ENCODE measurements at places on chromosomes 7 and 10.

DNA sequence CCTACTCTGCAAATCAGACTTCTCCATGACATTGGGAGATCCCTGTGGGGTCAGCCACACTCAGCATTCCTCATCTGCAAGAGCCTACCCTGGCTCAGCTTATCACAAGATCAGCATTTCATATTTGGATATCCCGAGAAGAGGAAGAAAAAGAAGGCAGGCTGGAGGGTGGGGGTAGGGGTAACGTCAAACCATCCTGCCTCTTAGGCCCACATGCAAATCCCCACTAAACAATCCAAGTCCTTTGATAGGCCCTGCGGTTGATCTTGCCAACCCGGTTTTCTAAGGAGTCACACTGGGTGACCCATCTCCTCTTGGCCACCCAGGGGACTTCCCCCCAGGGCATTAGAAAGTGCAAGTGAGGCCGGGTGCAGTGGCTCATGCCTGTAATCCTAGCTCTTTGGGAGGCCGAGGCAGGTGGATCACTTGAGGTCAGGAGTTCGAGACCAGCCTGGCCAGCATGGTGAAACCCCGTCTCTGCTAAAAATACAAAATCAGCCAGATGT lies 128.0 kb upstream of the CALN1 start:
- no peak for DNase-seq

- DNase-seq, result no peak
Measured at GRCh38 chr7:44486693-44487092, 3.8 kb downstream of the NUDCD3 start.

GRCh38 chr10:60417024-60417423 lies 27.3 kb upstream of the ANK3 start:
- DNase-seq, result no peak

GRCh38 chr10:454860-455259 lies 234.6 kb downstream of the DIP2C start:
- DNase-seq, result no peak

- DNase-seq, result no peak
Measured at GRCh38 chr10:99370993-99371392, 41.8 kb downstream of the CNNM1 start.

GRCh38 chr7:96729820-96730219 lies 20.2 kb upstream of the SEM1 start:
- no peak for DNase-seq

- DNase-seq, result no peak
Measured at GRCh38 chr7:134831862-134832261, 52.4 kb downstream of the CALD1 start.

DNA sequence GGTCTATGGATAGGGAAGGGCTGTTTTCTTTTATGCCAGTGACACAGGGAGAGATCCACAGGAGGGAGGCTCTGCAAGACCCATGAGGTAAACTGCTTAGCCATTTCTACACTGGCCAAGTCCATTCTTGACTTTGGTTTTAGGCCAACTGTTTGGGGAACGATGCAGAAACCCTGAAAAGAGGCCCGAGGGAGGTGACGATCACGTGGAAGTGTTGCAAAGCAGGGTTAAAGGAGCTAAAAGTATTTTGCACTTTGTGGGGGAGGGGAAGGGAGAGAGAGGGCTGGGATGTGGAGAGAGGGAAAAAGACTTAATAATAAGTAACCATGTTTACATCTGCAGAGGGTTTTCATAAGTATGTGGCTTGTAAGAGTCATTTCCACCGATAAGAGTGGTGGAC lies 239.7 kb downstream of the EMX2 start:
- no peak for DNase-seq

DNA sequence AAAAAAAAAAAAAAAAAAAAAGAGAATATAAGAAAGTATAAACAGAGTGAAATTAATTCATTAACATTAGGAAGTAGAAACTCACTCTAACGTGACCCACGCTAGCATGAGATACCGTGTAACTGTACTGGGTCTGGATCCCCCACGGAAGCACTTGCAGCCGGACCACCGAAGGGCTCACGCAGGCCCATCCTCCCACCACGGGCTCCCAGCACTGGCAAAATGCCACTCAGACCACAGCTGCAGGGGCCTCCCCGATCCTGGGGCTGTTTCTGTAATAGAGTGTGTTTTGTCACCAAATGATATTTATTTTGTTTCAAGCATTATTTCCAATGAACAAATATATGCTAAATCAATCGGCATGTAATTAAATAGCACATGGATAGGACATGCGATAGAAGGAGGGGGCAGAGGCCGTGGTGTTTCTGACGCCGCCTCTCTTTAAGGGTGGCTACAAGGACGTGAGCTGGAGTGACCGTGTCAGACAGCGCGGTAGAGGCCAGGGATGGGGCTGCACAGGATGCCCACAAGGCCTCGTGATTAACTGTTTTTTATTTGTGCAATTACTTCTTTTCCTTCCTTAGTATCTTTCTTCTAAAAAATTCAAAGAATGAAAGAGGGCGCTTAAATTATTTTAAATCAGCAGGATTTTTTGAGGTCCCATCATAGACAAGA lies 568.5 kb downstream of the PTPRN2 start:
- no peak for DNase-seq

GRCh38 chr10:35898716-35899440 lies 256.8 kb upstream of the FZD8 start:
- DNase-seq, result no peak

DNA sequence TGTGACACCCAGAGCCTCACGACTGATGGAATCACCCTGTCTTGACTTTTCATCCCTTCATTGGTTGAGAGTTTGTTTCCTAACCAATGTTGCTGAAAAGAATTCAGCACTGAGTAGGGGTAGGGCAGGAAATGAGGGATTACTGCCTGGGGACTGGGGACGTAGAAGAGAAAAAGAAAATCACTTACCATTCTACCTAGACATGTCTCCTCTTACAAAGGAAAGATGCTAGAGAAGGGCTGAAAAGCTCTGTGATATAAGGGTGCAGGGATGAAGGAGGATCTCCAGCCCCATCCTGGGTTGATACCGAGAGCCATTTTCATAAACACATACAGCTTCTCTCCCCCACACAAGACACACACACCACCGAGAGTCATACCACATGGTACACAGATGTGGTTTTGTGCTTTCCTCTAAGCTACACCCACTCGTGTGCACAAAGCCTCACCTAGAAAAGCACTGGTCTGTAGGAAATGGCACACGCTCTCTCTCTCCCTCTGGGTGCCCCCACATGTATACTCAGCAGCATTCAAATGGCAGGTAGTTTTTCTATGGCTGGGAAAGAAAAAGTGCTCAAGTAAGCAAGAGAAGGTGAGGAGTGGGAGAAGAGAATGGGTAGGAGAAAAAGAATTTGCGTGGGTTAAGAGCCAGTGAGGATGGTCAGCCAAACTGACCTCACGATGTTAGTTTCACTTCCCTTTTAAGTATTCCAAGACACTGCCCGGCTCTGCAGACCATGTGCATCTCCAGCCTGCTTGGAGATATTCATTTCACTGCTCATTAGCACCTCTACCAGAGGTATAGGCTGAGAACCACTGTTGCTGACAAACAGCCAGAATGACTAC lies 85.8 kb downstream of the CALD1 start:
- no peak for DNase-seq

- no peak for DNase-seq
Measured at GRCh38 chr10:35386594-35387174, 50.4 kb downstream of the CCNY start.

DNA sequence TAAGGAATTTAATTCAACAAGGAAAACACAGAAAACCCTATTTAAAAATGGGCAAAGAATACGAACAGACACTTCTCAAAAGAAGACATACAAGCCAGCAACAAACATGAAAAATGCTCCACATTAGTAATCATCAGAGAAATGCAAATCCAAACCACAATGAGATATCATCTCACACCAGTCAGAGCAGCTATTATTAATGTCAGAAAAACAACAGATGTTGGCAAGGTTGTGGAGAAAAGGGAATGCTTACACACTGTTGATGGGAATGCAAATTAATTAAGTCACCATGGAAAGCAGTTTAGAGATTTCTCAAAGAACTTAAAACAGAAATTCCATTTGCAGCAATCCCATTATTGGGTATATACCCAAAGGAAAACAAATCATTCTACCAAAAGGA lies 55.2 kb downstream of the GCC1 start:
- no peak for DNase-seq

DNA sequence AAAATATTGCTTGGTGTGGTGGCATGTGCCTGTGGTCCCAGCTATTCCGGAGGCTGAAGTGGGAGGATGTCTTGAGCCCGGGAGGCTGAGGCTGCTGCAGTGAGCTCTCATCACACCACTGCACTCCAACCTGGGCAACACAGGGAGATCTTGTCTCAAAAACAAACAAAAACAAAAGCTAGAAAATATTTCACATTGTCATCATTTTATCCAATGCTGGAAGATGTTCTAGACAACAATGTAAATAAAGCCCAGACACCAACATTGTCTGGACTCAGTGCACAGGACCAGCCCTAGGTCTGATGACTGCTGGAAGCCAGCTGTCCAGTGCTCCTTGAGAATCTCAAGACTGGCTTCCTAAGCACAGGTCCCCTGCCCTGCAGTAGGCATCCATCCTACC lies 13.5 kb downstream of the SEPHS1 start:
- no peak for DNase-seq

- no peak for DNase-seq
Measured at GRCh38 chr7:148265896-148266295, 324.7 kb upstream of the C7orf33 start.

- DNase-seq, result no peak
Measured at GRCh38 chr7:491292-491957, 28.2 kb downstream of the PDGFA start.

DNA sequence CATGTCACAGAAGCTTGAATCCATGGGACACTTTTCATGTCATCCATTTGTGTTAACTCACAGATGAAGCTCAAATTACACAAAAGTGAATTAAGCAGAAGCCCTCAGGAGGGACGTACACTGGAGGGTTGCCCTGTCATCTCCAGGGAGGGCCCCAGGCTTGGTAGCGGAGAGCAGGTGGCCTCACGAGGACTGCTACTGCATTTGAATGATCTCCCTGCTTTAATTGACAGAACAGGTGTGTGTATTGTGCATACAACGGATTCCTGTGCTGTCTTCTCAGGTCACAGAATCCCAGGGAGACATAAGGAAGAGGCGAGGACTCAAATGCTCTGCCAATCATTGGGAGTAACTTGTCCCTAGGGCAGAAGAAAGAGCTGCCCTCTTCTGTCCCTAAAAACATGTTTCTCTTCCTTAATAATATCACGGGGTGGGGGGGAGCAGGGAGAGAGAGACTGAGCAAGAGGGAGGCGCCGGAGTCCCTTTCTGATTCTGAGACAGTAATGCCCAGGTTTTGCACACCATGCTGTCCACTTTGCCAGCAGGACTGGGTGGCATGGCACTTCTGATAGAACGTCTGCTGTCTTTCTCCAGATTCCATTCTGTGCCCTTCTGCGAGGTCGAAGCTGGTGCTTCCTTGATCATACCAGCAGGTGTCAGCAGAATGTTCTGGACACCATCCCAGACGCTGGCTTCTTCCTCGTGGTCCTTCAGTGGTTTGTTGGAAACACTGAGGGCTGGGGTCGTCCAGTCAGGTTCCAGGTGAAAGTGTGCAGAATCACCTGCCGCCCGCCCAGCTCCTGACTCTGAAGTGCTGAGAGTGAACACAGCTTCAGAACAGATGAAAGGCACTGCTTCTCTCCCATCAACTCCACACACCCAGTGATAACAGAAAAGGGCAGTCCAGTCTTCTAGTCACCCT lies 26.2 kb upstream of the RASGEF1A start:
- no peak for DNase-seq

GRCh38 chr10:69397972-69398371 lies 18.7 kb downstream of the TACR2 start:
- no peak for DNase-seq

- no peak for DNase-seq
Measured at GRCh38 chr7:142438235-142438922, 180.5 kb upstream of the PRSS58 start.

DNA sequence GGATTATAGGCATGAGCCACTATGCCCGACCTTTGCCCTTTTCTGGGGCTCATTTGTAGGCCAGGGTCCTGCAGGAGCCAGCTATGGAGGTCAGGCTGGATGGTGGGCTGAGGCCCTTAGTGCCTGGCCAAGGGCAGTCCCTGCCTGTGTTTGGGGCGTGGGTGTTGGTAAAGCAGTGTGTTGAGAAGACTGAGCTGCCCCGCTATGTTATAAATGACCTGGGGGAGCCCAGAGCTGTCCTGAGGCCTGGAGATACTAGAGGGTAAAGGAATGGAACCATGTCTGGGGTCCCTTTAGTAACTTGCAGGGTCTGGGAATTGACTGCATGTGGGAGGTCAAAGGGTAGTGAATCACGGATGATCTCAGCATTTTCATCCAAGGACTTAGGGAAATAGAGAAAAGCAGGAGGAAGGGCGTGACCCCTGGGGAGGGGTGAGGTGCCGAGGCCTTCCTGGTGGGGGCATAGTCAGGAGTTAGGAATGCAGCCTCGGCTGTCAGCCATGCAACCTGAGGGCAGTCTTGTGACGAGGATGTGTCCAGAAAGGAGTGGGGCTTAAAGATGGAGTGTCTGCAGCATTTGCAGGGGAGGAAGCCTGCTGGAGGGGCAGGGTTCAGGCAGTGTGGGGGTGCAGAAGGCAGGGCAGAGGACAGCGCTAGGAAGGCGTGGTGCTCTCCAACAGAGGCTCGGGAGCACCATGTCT lies 31.5 kb downstream of the TMEM248 start:
- no peak for DNase-seq

DNA sequence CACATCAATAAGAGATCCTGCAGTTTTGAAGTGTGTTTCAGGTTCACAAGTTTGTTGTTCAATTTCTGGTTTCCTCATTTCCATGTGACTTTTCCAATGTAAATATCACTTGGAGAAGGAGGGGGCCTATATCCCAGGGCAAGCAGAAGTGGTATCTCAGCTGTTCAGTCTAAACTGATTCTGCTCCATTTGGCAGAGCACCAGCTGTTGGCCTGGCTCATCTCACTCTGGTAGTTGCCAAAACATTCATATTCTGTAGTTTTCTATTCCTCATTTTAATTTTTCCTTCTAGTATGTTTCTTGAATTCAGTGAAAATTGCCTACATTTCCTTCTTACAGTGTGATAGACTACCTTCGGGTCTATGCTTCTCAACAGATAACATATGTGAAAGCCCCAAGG lies 101.8 kb upstream of the TAC1 start:
- no peak for DNase-seq

DNA sequence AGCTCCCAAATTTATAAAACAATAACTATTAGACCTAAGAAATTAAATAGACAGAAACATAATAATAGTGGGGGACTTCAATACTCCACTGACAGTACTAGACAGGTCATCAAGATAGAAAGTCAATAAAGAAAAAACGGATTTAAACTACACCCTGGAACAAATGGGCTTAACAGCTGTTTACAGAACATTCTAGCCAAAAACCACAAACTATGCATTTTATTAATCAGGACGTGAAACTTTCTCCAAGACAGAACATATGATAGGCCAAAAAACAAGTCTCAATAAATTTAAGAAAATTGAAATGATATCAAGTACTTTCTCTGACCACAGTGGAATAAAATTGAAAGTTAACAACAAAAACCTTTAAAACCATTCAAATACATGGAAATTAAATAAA lies 46.4 kb downstream of the ZNF680 start:
- no peak for DNase-seq

DNA sequence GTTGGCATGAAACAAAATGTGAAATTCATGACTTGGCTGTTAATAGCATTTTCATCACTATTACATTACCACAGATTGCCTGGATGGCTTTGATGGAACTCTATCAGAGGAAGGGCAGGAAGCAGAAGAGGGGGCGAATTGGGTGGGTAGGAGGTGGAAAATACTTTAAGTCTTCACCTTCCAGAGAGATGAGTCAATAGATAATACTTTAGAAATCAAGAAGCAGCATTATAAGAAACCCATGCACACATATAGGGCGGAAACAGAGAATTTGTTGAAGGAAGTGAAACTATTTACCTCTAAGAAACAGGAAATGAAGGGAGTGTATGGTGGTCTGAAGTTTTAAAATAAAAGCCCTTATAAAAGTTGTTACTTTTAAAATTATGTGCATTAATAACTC lies 152.1 kb upstream of the TARP start:
- DNase-seq, result no peak
